ENCODE measurements at places on chromosomes 6 and 20. TPM values are rescaled to one million over a fixed set of nuclear protein-coding genes. Genes with fewer than 3 reads are reported as not detected.

- ATAC-seq, result peak; percentile 24
Measured at GRCh38 chr6:18186033-18186432, 30.8 kb downstream of the KDM1B start.

DNA sequence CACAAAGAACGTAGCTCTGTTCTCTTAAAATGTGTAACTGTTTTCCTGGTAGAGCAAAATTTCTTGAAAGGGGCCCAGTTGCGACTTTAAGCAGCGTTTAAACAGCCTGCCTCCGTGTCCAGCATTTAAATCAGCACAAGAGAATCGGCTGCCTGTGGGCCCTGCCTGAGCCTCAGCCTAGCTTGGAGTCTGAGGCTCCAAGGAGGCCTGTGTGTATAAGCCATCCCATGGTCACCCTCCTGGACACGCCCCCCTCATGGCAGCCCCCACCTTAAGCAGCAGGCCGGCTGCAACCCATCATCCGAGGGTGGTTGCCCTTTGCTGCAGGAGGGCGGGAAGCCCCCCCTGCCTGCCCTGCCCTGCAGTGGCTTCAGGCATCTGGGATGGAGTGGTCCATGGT is 18.9 kb downstream of the SDCBP2 start:
- no peak for ATAC-seq

- peak; percentile 60 for ATAC-seq
Measured at GRCh38 chr6:5866547-5867051, 140.1 kb downstream of the NRN1 start.

GRCh38 chr6:97049253-97050011 is 124.9 kb downstream of the KLHL32 start:
- peak; percentile 93 for ATAC-seq

DNA sequence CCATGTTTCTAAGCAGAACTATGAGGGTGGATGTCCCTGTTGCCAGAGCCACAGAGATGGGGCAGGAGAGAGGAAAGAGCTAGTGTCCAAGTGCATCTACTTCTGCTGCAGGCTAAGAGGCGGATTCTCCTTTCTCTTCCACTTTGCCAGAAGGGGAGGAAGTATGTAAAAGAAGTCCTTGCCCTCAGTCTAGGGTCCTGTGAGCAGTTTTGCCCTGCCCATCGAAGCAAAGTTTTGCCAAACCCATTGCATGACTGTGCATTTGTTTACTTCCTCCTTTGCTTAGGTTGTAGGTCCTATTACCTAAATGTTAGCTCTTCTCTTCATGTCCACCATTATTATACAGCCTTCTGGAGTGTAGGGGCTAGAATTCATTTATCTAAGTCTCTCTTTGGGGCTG is 106.2 kb upstream of the ARMC2 start:
- ATAC-seq, result no peak

GRCh38 chr6:102051720-102052119 is 658.2 kb downstream of the GRIK2 start:
- ATAC-seq, result no peak

DNA sequence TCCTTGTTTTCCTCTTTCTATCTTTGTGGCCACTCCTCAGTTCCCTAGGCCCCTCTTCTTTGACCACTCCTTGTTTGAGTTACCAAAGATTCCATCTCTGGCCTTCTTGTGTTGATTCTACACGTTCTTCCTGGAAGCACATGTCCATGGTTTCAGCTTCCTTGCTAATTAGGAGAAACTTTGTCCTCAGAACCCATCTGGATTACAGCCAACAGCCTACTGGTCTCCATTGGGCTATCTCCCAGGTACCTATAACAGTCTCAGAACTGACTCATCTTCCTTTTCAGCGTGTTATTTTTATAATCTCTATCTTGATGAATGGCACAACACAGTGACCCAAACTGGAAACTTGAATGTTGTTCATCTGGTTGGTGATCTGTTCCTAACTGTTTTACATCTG is 17.5 kb downstream of the PTPRA start:
- peak; percentile 74 for ATAC-seq

- ATAC-seq, result no peak
Measured at GRCh38 chr6:36350681-36351571, 14.2 kb upstream of the BNIP5 start.

DNA sequence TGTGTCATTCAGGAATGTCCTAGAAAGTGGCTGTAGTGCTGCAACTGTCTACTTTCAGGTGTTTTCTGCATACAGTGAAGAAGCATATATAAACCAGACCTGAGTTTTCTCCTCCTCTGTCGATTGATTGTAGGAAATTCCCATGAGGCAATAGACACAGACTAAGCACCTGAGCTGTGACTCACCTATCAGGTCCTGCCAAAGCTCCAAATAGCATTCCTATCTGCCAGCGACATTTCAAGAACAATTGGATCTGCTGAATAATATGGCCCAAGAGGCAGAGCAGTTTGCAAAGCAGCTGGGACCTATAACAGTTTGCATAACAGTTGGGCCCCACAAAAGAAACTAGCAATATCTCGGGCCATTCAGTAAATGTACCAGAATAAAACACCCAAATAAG is 360.4 kb downstream of the HAO1 start:
- no peak for ATAC-seq

- no peak for ATAC-seq
Measured at GRCh38 chr20:36462440-36463211, 78.7 kb upstream of the MYL9 start.

- peak; percentile 62 for ATAC-seq
Measured at GRCh38 chr6:88725111-88725975, 238.1 kb downstream of the RNGTT start.

The NHSL1 gene
- 1.1 TPM for total RNA-seq

The DCBLD1 gene
- total RNA-seq, result 2.9 TPM

The AVP gene
- not detected for total RNA-seq

The NRSN1 gene
- not detected for total RNA-seq

The C6orf15 gene
- not detected for total RNA-seq

The OR2H2 gene
- not detected for total RNA-seq

The C6orf132 gene
- total RNA-seq, result 0.29 TPM
